RWPE2 (cell line): ENCODE measurements at places on chromosomes 16 and 17.
A peak's percentile ranks its signal among the peaks of the same experiment; 100 is the strongest.

GRCh38 chr17:561116-561515 is 153.5 kb downstream of the VPS53 start:
- DNase-seq = no peak
- peaks cover 38% of the 10 kb centered on the region for H3K36me3 ChIP-seq
- H3K27me3 ChIP-seq = no peaks in the 10 kb centered on the region
- no peak overlapping the region for H3K4me3 ChIP-seq
- peak overlapping the region; percentile 50 for H3K27ac ChIP-seq
- peaks cover 22% of the 10 kb centered on the region for H3K4me1 ChIP-seq

GRCh38 chr17:53470626-53471025 is 352.1 kb upstream of the KIF2B start:
- H3K27ac ChIP-seq = no peak overlapping the region
- no peaks in the 10 kb centered on the region for H3K36me3 ChIP-seq
- no peak for DNase-seq
- H3K27me3 ChIP-seq = no peaks in the 10 kb centered on the region
- peaks cover 10% of the 10 kb centered on the region for H3K4me1 ChIP-seq
- no peak overlapping the region for H3K4me3 ChIP-seq

- DNase-seq = peak; percentile 81
- peak overlapping the region; percentile 49 for H3K4me3 ChIP-seq
- H3K27ac ChIP-seq = peak overlapping the region; percentile 84
- no peaks in the 10 kb centered on the region for H3K27me3 ChIP-seq
- H3K4me1 ChIP-seq = no peaks in the 10 kb centered on the region
- H3K36me3 ChIP-seq = peaks cover 13% of the 10 kb centered on the region
These were observed 1.4 kb upstream of the SPHK1 start for GRCh38 chr17:76382803-76383545.

DNA sequence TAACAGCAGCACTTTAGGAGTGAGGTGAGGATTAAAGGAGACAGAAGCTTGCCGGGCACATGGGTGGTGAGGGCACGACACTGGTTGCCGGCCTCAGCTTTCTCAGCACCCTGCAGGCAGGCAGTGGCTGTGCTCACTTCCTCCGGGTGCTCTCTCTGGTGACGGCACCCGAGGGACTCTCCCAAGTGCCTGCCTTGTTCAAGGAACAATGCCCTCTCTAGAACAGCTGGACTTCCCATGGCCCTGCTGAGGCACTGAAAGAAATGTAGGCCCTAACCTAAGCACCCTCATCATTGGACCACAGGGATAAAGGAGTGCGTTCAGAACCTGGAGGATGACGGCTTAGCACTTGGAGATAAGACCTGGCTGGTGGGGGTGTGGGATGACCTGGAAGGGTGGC is 72.7 kb downstream of the N4BP1 start:
- peaks cover 10% of the 10 kb centered on the region for H3K4me1 ChIP-seq
- peaks cover 14% of the 10 kb centered on the region for H3K36me3 ChIP-seq
- peak overlapping the region; percentile 44 for H3K27ac ChIP-seq
- no peaks in the 10 kb centered on the region for H3K27me3 ChIP-seq
- no peak overlapping the region for H3K4me3 ChIP-seq
